Umbilical cord (tissue), 2 donors: ENCODE measurements at places on chromosomes 2 and 18. TPM values are rescaled to one million over a fixed set of nuclear protein-coding genes. Genes with fewer than 3 reads are reported as not detected.

DTNA gene
- total RNA-seq, result 82.8 TPM

DNA sequence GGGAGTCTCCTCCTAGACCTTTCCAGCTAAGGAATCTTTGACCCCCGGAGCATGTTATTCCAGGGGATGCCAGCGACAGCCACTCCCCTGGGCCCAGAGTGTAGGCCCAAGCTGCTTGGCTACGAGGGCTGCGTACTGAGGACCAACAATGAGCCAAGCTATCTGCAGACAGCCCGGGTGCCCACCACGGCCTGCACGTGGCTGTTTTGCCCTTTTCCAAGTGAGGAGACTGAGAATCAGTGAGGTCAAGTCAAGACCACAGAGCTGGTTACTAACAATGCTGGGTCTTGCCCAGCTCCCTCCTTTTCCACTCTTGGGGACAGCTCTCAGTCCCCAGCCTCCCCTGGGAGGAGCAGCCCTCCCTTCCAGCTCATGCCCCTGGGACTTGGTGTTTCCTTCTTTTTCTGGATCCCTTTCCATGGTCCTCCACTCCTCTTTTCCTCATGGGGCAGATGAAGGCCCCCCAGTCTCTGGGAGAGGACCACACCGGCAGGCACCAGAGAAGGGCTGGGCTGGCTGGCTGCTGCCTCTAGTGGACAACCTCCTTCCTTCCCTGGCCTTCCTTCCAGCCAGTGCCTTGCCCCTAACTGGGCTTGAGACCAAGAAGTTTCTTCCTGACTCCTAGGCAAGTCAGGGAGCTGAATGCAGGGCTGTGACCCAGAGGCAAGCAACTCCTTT, 550 bp upstream of the MALL start:
- DNase-seq, result peak; percentile 45

FER1L5 gene
- total RNA-seq, result 0.48 TPM

ADCYAP1 gene
- total RNA-seq, result 2.9 TPM

GRCh38 chr2:79935771-79936657, 368.5 kb downstream of the LRRTM1 start:
- peak; percentile 76 for DNase-seq

DNA sequence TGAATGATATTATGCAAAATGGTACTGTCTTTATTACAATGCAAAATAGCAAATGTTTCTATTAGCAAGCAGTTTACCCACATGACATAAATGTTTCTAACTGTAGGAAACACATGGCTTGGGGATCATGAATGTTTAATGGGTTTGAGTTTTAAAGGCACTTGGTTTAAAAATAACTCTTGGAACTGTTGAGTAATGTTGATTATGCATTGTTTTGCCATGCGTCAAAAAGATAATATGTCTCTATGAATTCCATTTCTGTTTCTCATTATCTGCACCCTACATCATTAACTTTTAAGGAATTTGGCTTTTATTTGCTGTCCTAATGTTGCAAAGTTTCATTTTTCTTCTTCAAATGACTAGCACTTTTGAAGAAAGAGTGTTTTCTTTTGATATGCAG, 1355.5 kb downstream of the SUCLG1 start:
- DNase-seq, result peak; percentile 55

SKOR2 gene
- total RNA-seq, result 0.48 TPM

SLC9A2 gene
- 5.1 TPM for total RNA-seq

UGT1A10 gene
- 0.48 TPM for total RNA-seq

GRCh38 chr2:16661526-16661925, 4.1 kb downstream of the CYRIA start:
- DNase-seq, result no peak
